RPMI7951 (cell line): ENCODE measurements at places on chromosomes 7 and 10. TPM values are rescaled to one million over a fixed set of nuclear protein-coding genes. Genes with fewer than 3 reads are reported as not detected.
A peak's percentile ranks its signal among the peaks of the same experiment; 100 is the strongest.

GRCh38 chr7:36851382-36851781 lies 127.1 kb upstream of the AOAH start:
- no peak for DNase-seq

Gene ANKRD30A
- not detected in 2 replicates for total RNA-seq

Gene LRRC17
- total RNA-seq, result 48.8 and 54.3 TPM in 2 replicates

Gene TMEM273
- not detected in 2 replicates for total RNA-seq

GRCh38 chr10:128568041-128568440 lies 441.8 kb upstream of the MKI67 start:
- DNase-seq, result no peak

DNA sequence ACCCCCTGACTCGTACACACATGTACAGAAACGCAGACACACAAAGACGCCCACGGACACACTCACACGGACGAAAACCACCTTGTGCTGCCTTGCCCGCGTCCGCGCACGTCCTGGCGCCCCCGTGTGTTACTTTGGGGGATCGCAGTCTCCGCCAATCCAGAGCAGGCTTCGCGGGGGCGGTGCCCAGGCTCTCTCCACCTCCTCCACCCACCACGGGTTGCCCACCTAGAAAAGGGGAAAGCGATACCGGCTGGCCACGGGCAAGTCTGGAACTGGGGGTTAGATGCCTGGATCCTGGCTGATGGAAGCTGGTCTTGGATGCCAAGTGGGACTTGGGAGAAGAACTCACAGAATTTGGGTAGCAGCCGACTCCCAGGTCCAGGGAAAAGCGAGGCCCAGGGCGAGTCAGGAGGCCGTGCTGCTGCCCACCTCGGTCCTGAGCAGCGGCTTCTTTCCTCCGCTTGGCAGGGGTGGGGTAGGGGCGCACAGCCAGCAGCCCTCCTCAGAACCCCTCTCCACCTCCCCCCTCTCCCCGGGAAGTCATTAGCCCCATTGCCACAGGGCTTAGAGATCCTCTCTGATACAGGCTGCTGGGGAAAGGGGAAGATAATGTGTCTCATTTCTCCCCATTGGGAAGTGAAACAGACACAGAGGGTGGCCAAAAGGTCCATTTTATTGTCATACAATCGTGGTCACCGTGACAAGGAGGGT lies 4.6 kb upstream of the VGF start:
- DNase-seq, result peak; percentile 54

GRCh38 chr7:30475580-30475979 lies 3.0 kb downstream of the NOD1 start:
- no peak for DNase-seq
